ENCODE measurements at places on chromosomes 5 and 9. TPM values are rescaled to one million over a fixed set of nuclear protein-coding genes. Genes with fewer than 3 reads are reported as not detected.
A peak's percentile ranks its signal among the peaks of the same experiment; 100 is the strongest.

Gene PAEP
- not detected for total RNA-seq

Gene ELAVL2
- total RNA-seq, result not detected

DNA sequence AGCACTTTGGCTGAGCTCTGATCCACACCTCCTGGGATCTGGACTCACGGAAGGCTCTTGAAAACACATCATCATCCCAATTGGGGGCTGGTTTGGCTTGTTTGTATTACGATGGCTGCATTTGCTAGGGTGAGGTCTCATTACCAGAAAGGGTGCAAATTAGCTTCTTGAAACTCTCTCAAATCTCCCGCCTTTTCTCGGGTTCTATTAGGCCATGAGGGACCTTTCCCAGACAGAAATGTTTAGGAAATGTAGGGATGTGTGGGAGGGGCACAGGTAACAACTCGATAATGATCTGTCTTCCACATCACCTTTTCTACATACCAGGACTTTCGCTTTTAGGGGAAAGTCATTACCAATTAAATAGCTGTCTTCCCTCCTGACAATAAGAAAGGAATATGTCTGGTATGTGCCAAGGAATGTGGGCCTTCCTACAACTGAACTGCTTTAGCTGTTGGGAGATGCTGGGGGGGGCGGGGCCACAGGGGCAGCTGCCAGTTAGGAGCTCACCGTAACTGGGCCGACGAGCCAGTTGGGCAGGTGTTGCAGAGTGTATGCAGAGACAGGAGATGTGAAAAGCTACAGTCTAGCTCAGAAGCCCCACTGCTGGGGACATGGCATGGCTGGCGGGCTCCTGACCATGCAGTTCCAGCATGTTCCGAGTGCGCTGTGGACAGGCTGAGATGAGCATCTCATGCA is 71.2 kb downstream of the AK8 start:
- no peak for DNase-seq

- DNase-seq, result peak; percentile 71
Observed at GRCh38 chr9:11064909-11065308, 452.1 kb upstream of the PTPRD start.

- no peak for DNase-seq
Observed at GRCh38 chr5:14424011-14424685, 157.4 kb upstream of the OTULINL start.
